ENCODE measurements at places on chromosomes 7 and 10.

DNA sequence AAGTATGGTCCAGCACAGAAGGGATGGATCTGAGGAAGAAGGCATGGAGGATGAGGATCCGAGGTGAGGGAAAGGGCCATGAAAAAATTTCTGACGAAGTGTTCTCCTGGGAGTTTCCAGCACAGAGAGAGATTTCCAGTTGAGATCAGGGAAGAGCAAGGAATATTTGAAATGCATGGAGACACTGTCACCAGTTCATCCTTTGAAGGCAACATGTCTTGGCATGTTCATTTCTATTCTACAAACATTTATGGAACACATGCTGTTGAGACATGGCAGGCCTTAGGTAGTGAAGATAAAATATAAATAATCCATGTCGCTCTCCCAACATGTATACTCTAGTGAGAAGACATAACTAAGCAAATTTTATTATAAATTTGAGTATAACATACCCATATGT lies 234.0 kb upstream of the TCF7L2 start:
- DNase-seq: no peak

DNA sequence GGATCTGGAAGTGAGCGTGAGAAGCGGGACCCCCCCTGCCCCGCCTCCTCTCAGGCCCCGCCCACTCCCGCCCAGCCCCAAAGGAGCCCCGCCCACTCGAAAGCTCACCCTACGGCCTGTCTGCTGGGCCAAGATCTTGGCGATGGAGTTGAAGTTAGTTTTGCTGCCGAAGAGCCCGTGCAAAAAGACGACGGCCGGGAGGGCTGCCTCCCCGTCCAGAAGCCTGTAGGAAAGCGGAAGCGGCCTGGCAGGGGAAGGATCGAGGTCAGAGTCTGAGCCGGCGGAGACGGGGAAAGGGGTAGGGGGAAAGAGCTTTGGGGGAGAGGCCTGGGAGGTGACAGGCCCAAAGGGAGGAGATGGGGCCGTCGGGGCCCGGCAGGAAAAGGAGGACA lies 386 bp downstream of the ABHD11 start:
- peak; percentile 40 for DNase-seq

GRCh38 chr7:24427048-24427447 lies 143.1 kb downstream of the NPY start:
- no peak for DNase-seq

DNA sequence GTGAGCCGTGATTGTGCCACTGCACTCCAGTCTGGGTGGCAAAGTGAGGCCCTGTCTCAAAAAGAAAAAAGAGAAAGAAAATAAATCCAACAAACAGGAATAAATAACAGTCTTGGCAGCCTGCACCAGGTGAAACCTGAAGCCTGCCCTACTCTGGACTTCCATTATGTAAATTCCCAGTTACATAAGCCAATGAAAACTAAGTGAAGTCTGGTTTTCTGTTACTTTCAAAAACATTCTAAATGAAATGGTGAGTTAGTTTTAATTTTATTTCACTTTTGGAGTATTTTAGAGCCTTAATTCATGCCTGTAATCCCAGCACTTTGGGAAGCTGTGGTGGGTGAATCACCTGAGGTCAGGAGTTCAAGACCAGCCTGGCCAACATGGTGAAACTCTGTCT lies 22.5 kb upstream of the HIBADH start:
- no peak for DNase-seq

DNA sequence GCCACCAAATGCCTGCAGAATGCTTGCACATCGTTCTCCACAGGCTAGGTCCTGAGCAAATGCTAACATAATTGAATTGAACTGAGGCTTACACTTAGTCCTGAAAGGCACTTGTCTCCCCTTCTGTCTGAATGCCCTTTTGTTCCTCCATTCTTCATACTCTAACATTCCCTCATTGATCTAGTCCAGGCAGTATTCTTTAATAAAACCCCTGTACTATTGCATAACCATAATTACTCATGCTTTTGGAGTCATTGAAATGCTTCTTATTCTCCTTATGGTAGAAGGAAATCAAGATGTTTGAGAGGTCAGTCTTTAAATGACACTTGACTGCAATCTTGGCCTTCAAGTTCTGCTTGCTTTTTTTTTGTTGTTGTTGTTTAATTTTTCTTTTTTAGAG lies 7.1 kb downstream of the PI4K2A start:
- DNase-seq: peak; percentile 20

DNA sequence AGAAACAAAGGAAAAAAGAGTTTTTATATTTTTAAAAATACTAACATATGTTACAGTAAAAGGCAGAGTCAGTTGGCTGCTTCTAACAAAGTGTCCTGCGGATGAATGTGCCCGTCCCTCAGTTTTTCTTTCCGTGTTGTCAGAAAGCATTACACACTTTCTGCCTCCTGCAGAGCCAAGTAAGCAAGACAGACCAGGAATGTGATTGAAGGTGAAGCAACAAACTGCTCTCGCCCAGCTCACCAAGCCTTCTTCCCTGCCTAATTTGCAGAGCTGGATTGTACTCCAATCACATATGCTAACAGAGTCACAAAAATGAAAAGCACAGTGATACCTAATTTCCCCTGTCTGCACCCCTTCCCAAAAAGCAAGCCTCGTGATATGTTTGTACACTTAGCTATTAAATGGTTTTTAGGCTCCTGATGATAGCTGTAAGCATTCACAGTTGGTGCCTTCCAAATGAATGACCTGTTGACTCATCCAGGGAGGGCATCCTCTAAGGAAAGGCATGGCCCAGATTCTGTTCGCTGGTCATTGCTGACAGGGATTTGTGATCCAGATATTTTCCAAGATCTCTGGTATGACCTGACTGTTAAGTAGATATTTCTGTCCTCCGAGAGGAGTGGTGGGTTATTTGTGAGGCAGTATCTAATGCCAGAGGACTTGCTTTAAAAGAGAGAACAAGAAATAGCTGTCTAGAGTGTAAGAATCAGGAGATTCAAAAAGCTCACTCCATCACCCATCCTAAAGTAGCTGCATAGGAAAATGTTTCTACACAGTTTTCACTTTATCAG lies 187.3 kb upstream of the PLXDC2 start:
- DNase-seq: no peak

GRCh38 chr7:34042406-34042805 lies 137.1 kb downstream of the BMPER start:
- no peak for DNase-seq

- no peak for DNase-seq
These were observed 6.1 kb upstream of the CPA4 start for GRCh38 chr7:130286881-130287280.

DNA sequence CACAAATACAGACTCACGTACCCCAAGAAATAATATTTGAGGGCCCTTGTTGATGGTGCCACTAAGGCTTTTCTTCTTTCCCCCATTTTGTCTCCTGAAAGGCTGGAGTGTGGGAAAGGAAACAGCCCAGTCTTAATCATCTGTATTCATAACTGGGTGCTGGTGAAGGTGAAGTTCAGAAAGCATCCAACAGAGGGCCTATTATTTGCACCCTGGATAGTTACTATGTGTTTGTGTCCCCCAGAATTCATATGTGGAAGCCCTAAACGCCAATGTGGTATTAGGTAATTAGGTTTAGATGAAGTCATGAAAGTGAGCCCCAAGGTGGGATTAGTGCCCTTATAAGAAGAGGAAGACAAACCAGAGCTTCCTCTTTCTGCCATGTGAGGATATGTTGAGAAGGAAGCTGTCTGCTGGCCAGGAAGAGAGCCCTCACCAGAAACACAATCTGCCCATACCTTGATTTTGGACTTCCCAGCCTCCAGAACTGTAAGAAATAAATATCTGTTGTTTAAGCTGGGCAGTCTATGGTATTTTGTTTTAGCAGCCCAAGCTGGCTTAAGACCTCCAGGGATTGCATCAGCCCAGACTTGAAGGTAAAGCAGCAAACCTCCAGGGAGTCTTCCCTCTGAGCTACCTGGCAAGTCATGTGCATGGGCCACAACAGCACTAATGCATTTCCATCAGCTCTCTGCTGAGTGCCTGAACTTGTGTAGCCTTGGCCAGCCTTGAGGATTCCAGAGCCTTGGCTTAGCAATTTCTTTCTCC lies 90.0 kb upstream of the ADRB1 start:
- DNase-seq: peak; percentile 94

- no peak for DNase-seq
These were observed 76.1 kb downstream of the PRKAG2 start for GRCh38 chr7:151800861-151801260.

GRCh38 chr7:36943591-36944435 lies 219.5 kb upstream of the AOAH start:
- DNase-seq: peak; percentile 25

DNA sequence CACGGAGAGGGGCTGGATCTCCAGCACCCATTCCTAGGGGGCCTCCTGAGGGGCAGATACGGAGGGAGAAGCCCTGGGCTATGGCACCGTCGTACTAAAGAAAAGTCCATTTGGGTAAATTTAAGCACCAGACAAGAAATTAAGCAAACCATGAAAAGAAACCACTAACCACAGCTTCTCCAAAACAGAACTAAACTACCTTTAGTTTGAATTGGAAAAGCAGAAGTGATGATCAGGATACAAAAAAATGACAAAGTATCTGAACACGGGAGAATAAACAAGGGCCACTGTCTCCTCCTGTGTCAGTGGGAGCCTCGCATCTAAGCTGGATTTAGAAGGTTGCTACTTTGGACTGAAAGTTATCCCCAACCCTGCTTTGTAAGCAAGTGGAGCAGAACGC lies 69.1 kb downstream of the DIP2C start:
- DNase-seq: peak; percentile 80

- DNase-seq: no peak
These were observed 1.5 kb upstream of the FERD3L start for GRCh38 chr7:19146699-19147098.

GRCh38 chr10:101489355-101489754 lies 98.7 kb downstream of the POLL start:
- peak; percentile 33 for DNase-seq

- no peak for DNase-seq
These were observed 130.5 kb upstream of the HABP2 start for GRCh38 chr10:113422371-113422770.

DNA sequence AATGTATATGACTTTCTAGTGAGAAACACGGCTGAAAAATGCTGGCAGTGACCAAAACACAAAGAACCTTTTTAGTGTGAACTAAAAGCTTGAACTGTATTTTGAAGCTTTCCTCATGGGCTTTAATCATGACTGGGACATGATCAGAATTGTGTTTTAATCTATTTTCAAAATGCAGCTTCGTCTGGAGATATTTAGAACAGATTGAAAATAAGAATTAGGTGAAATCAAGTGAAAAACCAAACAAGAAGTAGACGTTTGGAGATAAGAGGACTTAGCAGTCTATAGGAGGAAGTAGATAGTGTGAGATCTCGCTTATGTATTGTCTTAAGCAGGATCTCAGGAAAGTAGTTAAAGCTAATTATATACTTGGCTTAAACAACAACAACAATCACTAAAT lies 865.4 kb upstream of the MBL2 start:
- DNase-seq: no peak

DNA sequence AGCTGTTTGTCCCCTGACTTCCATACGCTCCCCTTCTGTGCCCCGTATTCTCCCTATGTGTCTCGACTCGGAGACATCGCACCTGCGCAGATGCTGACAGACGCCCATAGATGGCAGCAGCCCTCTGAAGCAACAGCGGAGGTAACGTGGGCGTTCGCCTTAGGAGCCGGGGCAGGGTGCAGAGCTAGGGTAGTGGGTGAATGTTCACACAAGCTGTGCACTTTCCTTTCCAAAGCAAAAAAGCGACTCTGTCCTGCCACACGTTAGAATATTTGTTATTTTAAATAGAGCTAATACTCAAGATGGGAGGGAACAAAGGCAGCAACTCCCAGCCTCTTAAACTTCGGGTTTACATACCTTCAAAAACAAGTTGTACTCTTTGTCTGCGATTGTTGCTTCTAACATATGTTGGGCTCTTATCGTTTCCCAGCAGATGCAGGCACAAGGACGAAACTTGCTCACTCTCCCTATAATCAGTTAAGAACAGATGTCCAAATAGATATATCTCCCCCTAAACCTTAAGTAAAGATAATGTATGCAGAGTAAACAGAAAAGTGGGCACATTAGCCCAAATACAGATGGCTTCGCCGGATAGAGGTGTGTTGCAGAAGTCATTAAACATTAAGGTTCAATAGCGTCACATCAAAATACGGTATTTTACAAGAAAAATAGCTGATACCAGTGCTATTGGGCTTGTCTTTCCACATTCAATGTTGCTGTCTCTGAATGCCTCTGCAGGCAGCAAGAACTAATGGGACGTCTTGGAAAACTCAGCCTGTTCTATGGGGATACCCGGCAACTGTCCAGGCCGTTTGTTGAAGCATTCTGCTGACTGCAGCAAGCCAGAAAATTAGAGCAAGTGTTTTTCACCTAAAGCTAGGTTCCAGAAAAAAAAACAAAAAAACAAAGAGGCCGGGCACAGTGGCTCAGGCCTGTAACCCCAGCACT lies 340.3 kb upstream of the PRKCQ start:
- peak; percentile 80 for DNase-seq

GRCh38 chr10:117668327-117669008 lies 125.9 kb downstream of the EMX2 start:
- no peak for DNase-seq

DNA sequence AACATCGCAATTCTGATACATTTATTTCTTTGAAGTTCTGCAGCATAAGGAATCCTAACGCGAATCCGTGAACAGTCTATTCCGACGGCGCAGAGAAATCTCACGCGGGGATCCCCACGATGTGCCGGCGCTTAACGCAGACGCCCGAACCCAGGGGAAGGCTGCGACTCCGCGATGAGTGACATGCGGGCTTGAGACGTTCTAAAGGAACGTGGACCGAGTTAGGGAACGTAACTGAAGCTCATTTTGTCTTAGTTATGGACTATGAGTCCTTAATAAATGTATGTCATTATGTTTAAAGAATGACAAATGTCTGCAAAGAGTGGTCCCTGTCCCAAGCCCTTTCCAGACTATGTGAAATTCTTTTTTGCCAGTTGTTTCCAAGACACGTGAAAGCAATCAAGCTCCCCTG lies 995 bp upstream of the PARD3 start:
- no peak for DNase-seq

All from MV-4-11 (cell line).